ENCODE measurements at places on chromosomes 4 and X. TPM values are rescaled to one million over a fixed set of nuclear protein-coding genes. Genes with fewer than 3 reads are reported as not detected.

The NMU gene
- total RNA-seq = not detected

The UGT2B10 gene
- 0.13 TPM for total RNA-seq

The RRH gene
- 0.23 TPM for total RNA-seq

The IDUA gene
- 34.9 TPM for total RNA-seq

The FRMD7 gene
- not detected for total RNA-seq

DNA sequence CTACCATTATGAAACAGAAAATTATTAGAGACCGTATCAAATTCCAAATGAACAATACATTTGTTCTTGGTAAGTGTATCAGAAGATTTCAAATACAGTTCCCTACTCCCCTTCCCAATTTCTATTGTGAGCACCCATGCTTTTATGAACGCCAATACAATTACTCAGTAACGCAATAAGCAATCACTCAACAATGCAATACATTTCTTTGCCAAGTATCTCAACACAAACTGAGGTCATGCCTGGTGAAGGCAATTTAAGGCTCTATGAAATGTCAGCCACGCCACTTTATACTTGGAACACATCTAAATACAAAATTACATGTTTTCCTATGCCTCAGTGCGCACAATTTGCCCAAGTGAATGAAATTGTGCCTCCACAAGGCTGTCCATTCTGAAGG is 712 bp downstream of the PNPLA4 start:
- peaks cover 4% of the 10 kb centered on the region for H3K4me1 ChIP-seq
- no peak for DNase-seq
- peak overlapping the region; percentile 53 for H3K4me3 ChIP-seq

DNA sequence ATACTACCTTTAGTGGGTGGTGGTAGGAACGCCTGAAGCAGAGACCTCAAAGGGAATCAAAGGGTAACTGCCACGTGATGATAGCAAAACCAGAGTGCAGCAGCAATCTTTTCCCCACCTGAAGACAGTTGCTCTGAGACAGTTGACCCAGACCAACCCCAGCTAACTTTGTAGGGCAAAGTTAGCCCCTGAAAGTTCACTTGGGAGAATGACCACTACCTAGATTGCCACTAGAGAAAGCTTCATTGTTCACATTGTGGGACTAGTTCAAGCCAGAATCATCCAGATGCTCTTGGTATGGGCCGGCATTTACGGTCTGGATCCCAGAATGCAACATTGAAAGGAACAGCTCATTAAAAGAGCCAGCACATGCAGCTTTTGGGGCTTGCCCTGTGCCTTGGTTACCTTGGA is 4.1 kb downstream of the SEPTIN6 start:
- no peaks in the 10 kb centered on the region for H3K27me3 ChIP-seq
- H3K4me3 ChIP-seq = no peak overlapping the region
- no peaks in the 10 kb centered on the region for H3K36me3 ChIP-seq
- H3K4me1 ChIP-seq = no peaks in the 10 kb centered on the region
- no peak for DNase-seq

GRCh38 chr4:144801731-144802130 is 155.8 kb downstream of the HHIP start:
- no peak overlapping the region for H3K27ac ChIP-seq
- no peaks in the 10 kb centered on the region for H3K4me1 ChIP-seq
- H3K27me3 ChIP-seq = no peaks in the 10 kb centered on the region
- no peaks in the 10 kb centered on the region for H3K36me3 ChIP-seq

DNA sequence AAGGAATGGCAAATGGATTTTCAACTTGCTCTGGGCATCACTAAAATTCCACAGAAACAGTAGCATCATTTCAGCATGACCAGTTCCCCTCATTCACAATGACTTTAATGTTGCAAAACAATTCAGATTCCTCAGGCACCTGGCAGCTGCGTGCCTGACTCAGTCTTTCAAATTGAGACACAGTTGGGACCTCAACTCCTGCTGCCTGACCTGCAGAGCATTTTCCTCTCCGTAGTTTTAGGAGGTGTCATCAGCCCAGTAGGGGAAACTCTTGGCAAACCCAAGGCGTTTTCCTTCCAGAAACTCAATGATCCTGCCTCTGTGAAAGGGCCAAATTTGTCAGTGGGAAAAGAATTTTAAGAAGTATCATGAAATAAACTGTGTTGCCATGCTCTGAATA is 388.9 kb downstream of the SPRY1 start:
- no peak overlapping the region for H3K27ac ChIP-seq
- no peaks in the 10 kb centered on the region for H3K27me3 ChIP-seq
- H3K4me3 ChIP-seq = no peak overlapping the region
- H3K36me3 ChIP-seq = no peaks in the 10 kb centered on the region

DNA sequence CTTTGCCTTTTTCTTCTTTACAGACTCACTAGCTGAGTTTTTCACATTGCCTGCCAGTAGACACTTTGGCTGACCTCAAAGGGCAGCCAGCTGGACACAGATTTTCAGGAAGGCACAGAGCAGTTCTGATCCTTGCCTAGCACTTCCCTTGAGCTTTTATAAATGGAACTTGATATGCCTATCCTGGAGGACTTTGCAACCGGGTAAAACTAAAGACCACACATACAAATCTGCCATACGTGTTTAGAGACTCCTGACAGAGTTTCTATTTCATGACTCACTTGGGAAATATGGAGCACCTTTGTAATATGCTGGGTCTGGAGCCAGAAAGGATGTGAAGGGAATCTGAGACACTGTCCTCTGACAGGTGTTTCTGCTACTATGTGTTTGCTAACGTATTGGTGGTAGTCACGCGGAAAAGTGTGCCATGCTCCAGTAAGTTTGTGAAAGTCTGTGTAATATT is 56.7 kb upstream of the RASSF6 start:
- peak; percentile 63 for DNase-seq
- H3K4me3 ChIP-seq = no peak overlapping the region
- no peak overlapping the region for H3K27ac ChIP-seq
- H3K4me1 ChIP-seq = peaks cover 1% of the 10 kb centered on the region
- no peaks in the 10 kb centered on the region for H3K27me3 ChIP-seq

DNA sequence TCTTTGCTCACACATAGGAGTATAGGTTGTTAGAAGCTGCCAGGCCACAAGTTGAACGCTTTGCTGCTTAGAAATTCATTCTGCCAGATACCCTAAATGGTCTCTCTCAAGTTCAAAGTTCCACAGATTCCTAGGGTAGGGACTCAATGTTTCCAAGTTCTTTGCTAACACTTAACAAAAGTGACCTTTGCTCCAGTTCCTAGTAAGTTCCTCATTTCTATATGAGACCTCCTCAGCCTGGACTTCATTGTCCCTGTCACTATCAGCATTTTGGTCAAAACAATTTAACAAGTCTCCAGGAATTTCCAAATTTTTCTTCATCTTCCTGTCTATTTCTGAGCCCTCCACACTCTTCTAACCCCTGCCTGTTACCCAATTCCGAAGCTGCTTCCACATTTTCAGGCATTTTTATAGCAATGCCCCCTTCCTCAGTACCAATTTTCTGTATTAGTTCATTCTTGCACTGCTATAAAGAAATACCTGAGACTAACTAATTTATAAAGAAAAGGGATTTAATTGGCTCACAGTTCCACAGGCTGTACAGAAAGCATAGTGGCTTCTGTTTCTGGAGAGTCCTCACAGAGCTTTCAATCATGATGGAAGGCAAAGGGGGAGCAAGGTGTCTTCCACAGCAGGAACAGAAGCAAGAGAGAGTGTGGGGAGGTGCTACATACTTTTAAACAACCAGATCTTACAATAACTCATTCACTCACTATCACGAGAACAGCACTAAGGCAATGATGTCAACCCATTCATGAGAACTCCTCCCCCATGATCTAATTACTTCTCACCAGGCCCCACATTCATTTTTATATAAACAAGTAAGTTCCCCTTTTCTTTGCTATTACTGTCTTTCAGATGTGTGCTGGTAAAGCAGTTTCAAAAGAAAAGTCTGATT is 11.5 kb upstream of the TLR1 start:
- no peak overlapping the region for H3K4me3 ChIP-seq
- DNase-seq = no peak
- H3K4me1 ChIP-seq = no peaks in the 10 kb centered on the region
- no peaks in the 10 kb centered on the region for H3K27me3 ChIP-seq
- no peak overlapping the region for H3K27ac ChIP-seq

DNA sequence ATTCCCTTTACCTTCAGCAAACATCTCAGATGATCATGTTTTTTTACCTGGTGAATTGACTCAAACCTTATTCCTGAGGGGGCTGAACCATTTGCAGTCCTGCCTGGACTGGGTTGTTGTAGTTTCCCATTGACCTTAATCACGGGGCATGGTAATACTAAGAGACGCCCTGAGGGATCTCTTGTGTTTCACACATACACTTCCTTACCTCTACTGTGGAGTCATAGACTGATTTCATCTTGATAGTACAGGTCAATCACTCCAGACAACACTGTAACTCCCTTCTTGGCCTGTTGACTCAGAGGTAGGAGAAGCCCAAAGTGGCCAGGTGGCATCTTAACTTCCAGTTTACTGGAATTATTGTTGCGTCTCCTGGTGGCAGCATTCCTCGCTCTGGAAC is 1064.0 kb upstream of the PCDH10 start:
- no peak overlapping the region for H3K27ac ChIP-seq
- no peak for DNase-seq
- H3K36me3 ChIP-seq = no peaks in the 10 kb centered on the region
- H3K27me3 ChIP-seq = no peaks in the 10 kb centered on the region
- no peaks in the 10 kb centered on the region for H3K4me1 ChIP-seq

GRCh38 chr4:133143775-133144430 is 5.2 kb upstream of the PCDH10 start:
- no peak overlapping the region for H3K27ac ChIP-seq
- no peaks in the 10 kb centered on the region for H3K27me3 ChIP-seq
- no peak for DNase-seq
- no peaks in the 10 kb centered on the region for H3K36me3 ChIP-seq
- no peaks in the 10 kb centered on the region for H3K4me1 ChIP-seq
- no peak overlapping the region for H3K4me3 ChIP-seq

DNA sequence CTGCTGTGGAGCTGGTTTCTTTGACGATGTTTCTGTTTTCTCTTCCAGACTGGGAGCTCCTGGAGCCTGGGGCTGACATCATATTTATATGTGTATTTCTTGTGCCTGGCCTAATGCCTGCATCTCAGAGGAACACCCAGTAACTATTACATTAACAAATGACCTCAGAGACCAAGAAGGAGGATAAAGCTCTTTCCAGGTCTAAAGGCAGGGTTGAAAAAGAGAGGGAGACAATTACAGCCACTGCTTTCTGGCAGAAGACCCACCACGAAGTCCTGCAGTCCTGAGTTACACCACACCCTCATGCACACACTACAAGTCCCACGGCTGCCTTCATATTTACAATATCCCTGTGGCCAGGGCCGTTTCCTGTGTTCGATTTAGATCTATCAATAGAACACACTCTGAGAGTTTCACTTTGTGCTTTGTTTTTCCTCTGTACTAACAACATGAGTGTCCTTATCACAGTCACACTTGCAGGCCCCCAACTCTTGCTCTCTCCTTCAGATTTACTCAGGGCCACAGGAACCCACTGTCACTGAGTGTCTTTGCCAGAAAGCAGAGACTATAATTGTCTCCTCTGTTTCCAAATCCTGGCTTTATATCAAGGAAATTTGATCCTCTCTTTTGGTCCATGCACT is 535.5 kb downstream of the MID1IP1 start:
- H3K27ac ChIP-seq = no peak overlapping the region
- no peaks in the 10 kb centered on the region for H3K27me3 ChIP-seq
- no peaks in the 10 kb centered on the region for H3K36me3 ChIP-seq

DNA sequence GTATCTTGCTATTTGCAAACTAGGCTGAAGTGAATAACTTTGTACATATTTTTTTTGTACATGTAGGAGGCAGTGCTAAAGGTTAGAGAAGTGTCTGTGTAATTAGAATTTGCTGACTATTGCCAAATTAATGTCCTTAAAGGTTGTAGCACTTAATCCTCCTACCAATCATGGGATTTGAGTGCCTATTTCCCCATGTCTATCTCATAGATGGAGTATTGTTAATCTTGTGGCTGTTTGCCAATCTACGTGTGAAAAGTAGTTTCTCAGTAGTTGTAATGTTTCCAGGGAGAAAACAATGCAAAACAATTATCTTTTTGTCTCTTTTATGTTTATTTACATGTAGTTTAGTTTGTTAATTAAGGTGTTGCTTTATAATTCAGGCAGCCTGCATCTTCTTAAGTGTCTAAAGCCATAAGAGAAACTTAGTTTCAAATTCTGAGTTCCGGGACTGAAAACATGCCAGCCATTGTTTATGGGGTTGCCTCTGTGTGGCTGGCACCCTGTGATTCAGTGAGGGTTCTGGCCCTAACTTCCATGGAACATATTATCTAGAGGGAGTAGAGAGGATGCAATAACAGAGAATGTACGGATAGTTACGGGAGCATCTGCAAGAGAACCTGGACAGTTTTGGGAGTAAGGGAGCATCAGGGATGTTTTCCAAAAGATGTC is 142.4 kb downstream of the KLHL8 start:
- peak overlapping the region; percentile 47 for H3K27ac ChIP-seq
- no peak overlapping the region for H3K4me3 ChIP-seq
- no peaks in the 10 kb centered on the region for H3K36me3 ChIP-seq
- peaks cover 17% of the 10 kb centered on the region for H3K4me1 ChIP-seq
